ENCODE measurements at places on chromosomes 5 and 9.

DNA sequence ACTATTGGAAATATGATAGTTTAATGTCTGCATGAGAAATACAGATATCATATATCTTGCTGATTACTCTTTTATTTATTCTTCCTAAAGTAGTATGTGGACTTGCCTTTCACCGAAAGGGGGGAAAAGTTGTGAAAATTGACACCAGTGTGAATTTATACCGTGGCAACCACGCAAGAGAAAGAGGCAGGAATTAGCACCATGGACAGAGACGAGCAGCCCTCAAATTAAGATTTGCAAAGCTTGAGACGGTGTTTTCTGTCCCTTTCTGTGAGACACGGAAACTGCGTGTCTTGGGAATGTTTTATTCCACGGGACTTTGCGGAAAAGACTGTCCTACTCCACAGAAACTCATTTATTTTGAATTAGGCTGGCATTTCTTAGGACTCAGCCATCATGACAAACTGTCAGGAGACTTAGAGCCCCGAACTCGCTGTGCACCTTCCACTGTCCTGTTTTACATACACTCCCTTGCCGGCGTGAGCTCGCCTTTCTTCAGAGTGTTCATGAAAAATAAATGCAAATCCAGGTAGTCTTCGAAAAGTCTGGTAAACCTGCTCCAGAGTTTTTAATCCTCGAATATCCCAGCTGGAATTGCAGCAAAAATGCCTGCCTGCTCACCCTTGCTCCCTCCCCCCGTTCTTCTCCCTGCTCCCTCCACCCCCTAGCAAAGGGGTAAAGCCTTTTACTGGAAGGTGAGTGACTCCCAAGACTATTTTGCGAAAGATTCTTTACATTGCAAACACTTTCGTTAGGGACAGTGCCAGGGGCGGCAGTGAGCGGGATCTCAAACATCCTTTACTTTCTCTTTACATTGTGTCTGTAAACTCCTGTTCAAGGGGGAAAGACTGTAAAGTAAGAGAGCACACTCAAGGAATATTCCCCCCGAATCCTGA, 3.8 kb upstream of the ELAVL2 start:
- DNase-seq, result no peak

DNA sequence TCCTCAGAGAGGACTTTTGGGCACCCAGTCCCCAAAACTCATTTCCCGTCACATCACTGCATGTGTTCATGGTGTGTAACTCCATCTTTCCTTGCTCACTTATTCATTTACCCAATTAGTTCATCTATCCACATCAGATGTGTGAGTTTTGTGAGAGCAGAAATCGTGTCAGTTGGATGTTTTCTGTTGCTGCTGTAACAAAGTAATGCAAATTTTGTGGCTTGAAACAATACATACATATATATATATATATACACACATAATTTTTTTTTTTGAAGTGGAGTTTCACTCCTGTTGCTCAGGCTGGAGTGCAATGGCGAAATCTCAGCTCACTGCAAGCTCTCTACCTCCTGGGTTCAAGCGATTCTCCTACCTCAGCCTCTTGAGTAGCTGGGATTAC, 70.5 kb upstream of the BOD1 start:
- DNase-seq, result no peak

GRCh38 chr9:123828449-123828848, 101.5 kb downstream of the DENND1A start:
- DNase-seq, result no peak

DNA sequence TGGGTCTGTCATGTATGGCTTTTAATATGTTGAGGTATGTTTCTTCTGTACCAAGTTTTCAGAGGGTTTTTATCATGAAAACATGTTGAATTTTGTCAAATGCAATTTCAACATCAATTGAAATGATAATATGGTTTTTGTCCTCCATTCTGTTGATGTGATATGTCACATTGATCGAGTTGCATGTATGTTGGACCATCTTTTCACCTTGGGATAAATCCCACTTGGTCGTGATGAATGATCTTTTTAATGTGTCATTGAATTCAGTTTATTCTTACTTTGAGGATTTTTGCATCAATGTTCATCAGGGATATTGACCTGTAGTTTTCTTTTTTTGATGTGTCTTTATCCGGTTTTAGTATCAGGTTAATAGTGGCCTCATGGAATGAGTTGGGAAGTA, 288.5 kb downstream of the PJA2 start:
- DNase-seq, result no peak

- no peak for DNase-seq
Observed at GRCh38 chr9:121675381-121675780, 23.9 kb downstream of the DAB2IP start.

DNA sequence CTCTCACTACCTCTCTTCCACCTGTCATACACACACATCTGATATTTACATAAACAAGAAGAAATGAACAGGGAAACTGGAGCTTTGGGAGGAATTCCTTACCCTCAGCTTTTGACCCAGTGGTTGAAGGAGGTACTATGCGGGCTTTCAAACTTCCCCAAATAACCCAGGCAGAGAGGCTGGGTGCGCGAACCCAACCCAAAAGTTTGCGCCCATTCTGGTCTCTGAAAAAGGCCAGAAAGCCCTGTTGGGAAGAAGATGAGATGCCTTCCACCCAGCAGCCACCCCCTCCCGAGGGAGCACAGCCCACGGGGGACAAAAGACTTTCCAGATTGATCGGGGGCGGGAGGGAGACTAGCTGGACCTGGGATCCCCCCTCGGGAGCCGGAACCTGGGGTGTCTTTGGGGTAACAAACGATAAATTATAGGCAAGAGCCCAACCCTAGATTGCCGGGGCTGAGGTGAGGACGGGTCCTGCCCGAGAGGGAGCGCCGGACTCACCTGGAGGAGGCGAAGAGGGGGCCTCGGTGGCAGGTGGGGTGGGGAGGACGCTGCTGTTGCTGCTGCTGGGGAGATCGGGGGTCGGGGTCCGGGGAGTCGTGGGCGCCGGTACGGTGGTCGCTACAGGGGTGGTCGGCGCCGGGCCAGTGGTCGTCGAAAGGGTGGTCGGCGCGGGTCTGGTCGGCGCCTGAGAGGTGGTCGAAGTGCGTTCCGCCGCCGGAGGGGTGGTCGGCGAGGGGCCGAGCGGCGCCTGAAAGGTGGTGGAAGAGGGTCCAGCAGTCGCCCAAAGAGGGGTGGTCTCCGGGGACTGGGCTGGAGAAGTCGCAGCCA, 798 bp downstream of the MEGF9 start:
- no peak for DNase-seq

GRCh38 chr5:32595118-32595517, 9.8 kb downstream of the SUB1 start:
- DNase-seq, result no peak

Measured in stimulated activated CD8-positive, alpha-beta memory T cell treated with anti-CD3 and anti-CD28 coated beads, Interleukin-4, amount 100 ng/mL, for 1 hour (primary cell).